Activated CD4-positive, alpha-beta T cell treated with anti-CD3 and anti-CD28 coated beads, Interleukin-10, Interleukin-2, amounts not matched to agents 100 ng/mL and 50 ng/mL, durations not matched to agents 16 hours and 8 hours (primary cell): ENCODE measurements at places on chromosomes 7 and 10.

- no peak for DNase-seq
These were observed 53.0 kb upstream of the C1GALT1 start for GRCh38 chr7:7129381-7129780.

GRCh38 chr10:120022357-120022756 is 129.8 kb downstream of the SEC23IP start:
- no peak for DNase-seq

- DNase-seq: no peak
These were observed 90.5 kb upstream of the PAX2 start for GRCh38 chr10:100654782-100655325.

GRCh38 chr7:114789871-114790311 is 132.0 kb upstream of the MDFIC start:
- peak; percentile 75 for DNase-seq

DNA sequence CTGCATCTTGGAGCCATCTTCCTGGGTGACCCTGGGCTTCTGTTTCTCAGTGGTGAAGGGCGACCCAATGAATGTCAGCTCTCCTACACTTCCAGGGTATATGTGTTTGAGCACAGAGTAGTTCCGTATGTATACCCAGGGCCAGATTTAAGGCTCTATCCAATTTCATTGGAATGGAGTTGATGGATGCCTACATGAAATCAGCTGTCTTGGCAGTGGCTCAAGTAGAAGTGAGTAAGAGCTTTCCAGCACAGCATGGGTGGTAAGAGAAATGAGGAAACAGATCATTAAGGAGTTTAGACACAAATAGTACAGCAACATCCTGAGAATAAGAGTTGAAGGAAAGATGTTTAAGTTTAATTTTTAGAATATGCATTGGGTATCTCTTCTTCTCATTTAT is 433.0 kb downstream of the PAXIP1 start:
- no peak for DNase-seq

DNA sequence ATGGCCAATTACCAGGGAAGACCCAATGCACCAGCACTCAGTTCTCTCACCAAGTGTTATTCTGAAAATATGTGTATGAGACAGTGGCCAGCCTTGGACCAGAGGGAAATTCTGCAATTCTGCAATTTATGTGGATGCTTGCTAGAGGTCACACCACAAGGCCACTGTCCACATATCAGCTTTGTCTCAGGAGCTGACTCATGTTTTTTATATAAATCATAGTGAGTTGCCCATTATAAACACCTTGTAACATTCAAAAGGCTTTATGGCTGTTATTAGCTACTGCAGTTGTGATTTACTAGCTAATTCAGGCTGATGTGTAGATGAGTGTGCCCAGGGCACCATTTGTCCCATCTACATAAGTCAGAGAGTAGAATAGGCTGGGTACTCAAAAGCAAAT is 649.0 kb downstream of the LRMDA start:
- DNase-seq: no peak

DNA sequence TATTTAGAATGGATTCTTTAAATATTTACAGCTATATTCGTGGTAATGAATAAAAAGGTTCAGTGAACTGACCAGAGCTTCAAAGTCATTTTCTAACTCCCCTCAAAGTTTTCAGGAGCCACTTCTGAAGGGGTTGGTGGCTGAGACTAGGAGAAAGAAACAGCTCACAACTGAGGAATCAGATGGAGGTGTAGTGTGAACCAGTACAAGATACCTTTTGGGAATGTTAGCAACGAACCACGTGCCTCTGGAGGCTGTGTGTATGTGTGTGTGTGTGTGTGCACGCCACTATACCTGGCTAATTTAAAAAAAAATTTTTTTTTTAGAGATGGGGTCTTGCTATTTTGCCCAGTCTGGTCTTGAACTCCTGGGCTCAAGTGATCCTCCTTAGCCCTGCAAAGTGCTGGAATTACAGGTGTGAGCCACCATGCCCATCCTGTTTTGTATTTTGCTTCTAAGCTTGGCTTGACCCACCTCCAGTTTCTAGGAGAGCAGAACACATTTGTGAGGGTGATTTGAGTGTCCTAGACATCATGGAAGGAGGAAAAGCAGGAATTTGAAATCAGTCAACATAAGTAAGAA is 9.5 kb upstream of the TAF3 start:
- DNase-seq: no peak

DNA sequence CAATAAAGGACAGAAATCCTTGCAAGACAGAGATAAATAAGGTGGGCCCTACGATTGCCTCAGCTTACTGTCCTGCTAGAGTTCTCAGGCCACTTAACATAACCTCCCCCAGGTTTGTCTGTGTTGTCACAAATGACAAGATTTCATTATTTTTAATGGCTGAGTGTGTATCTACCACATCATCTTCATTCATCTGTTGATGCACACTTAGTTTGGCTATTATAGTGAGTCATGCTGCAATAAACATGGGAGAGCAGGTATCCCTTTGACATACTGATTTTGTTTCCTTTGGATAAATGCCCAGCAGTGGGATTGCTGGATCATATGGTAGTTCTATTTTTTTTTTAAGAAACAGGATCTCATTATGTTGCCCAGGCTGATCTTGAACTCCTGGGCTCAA is 60.6 kb downstream of the PRTFDC1 start:
- no peak for DNase-seq

- DNase-seq: no peak
These were observed 43.0 kb downstream of the PKD1L1 start for GRCh38 chr7:47905076-47905920.

GRCh38 chr7:87337331-87337730 is 8.1 kb upstream of the CROT start:
- DNase-seq: no peak

DNA sequence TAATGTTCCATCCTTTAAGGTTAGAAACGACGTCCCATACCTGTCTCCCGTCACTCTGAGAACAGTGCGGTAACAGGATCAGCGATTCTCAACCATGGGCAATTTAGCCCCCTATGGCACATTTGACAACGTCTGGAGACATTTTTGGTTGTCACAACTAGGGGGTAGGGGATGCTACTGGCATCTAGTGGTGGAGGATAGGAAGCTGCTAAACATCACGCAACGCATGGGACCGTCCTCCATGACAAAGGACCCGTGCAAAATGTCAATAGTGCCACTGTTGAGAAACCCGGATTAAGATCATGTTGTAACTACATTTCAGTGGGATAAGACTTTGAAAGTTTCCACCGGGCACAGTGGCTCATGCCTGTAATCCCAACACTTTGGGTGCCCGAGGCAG is 5.0 kb upstream of the PAXIP1 start:
- peak; percentile 36 for DNase-seq

DNA sequence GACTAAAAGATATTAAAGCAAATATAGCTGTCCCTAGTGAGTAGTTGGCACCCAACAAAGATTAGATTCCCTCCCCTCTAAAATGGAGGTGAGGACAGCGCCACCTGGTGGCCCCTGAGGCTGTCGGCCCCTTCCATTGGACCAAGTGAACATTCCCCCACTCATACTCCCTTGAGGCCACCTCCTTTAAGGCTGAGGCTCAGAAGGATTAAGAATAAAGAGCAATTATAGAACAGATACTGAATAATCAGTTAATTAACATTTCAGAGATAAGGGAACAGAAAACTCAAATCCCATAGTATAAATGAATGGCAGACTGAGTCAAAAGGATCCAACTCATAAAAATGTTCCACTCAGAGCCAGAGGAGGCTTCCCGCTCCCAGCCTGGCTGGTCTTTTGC is 130.4 kb upstream of the GHITM start:
- DNase-seq: peak; percentile 48

GRCh38 chr10:58706836-58707235 is 194.2 kb downstream of the BICC1 start:
- no peak for DNase-seq

- peak; percentile 89 for DNase-seq
These were observed 6.3 kb downstream of the LIPF start for GRCh38 chr10:88670497-88670896.

DNA sequence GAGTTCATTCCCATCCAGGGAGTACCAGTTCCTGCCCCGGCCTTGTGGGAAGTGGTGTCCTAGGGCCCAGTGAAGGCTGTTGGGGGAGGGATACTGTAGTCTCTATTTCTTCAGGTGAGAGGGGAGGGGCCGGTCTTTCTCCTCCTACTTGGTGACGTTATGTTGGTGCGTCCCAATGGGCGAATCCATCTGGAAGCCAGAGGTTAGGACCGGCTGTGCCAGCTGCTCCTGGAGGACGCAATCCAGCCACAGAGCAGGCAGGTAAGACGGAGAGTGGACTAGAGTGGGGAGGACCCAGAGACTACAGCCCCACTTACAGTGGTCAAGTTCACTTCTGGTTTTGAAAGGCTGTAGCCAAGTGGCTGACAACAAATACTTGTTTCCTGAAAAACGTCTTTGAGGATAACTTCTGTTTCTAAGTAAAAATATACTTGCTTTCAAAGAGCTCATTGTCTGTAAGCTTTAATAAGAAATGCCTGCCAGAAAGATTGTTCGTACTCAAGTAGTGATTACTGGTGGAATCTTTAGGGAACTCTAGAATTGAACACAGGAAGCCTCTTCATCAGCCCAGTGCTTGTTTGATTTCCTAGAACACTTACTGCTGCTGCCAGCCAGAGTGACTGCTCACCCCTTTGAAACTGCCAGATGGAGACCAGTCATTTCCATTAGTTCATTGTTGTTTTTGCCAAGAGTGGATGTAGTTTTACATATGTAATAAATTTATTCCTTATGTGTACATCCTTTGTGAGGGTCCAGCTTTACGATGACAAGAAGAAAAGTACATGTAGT is 25.4 kb downstream of the RBM33 start:
- no peak for DNase-seq

GRCh38 chr7:20447021-20447650 is 116.4 kb downstream of the ITGB8 start:
- no peak for DNase-seq

- no peak for DNase-seq
These were observed 111.9 kb downstream of the GRID1 start for GRCh38 chr10:86254526-86255174.

DNA sequence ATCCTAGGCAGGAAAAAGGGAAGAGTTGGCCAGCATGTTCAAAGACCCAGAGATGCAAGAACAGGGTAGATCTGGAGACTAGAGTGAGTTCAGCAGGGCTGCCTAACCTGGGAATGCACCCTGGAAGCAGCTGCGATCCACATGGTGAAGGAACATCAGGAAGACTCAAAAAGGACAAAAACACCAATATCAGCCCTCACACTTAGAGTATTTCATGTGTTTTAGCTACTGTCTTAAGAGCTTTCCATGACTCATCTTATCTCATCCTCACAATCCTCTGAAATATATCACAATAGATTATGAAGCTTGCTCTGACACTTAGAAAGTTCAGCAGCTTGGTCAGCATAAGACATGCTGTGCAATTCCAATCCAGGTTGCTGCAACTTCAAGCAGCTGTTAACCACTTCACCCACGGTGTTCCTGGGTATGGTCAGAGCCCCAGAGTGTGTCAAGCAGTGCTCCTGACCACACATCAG is 380.9 kb downstream of the PARD3 start:
- no peak for DNase-seq

GRCh38 chr10:112721080-112721698 is 228.9 kb upstream of the TCF7L2 start:
- peak; percentile 45 for DNase-seq

DNA sequence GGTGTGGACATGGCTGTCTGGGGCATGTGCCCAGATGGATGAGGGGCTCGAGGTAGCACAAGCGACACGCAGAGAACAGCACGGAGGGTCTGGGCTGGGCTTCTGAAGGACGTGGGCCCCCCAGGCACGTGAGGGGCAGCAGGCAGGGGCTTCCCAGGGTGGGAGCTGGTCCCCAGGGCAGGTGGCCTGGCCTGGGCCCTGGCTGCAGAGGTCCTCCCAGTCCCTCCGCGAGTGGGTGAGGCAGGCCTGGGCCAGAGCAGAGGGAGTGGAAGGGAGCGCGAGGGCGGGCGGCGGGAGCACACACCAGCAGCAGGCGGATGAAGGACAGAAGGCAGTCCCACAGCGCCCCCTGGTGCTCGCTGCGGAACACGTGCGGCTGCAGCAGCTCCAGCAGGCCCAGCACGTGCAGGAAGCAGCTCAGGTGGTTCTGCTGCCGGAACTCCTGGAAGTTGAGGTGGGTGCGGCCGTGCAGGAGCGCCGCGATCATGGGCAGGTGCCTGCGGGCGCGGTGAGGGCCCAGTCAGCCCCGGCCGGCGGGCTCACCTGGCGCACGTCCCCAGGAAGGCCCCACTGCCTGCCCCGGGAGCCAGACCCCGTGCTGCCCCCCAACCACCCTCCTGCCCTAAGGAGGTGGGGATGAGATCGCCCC is 14.7 kb upstream of the MICALL2 start:
- peak; percentile 90 for DNase-seq

DNA sequence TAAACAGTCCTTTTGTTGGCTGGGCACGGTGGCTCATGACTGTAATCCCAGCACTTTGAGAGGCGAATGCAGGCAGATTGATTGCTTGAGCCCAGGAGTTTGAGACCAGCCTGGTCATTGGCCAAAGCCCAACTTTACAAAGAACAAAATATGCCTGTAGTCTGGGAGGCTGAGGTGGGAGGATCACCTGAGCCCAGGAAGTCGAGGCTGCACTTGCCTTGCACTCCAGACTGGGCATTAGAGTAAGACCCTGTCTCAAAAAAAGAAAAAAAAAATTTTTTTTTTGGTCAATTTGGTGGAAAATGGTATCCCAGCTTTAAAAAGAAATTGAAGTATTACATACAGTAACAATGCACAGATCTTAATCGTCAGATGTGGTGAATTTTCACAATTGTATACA is 4.8 kb downstream of the GLRX3 start:
- no peak for DNase-seq

DNA sequence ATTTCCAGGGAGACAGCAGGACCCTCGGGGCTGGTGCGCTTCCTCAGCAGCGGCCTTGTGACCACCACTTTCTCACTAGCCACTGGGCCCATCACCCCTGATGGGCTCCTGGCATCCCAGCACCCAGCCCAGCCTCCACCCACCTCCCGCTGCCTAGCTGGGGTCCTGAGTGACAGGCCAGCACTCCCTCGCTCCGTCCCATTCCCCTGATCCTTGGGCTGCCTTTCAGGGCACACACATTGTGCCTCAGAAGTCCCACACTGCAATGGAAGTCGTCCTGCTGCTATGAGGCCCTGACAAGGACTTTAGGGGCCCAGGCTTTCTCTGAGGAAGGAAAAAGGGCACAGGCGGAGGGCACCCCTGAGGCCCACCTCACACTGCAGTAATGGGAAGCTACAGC is 12.4 kb downstream of the CAMK2B start:
- no peak for DNase-seq

- DNase-seq: no peak
These were observed 262.0 kb upstream of the ZWINT start for GRCh38 chr10:56623064-56623463.

- no peak for DNase-seq
These were observed 22.3 kb downstream of the DLG5 start for GRCh38 chr10:77904100-77904840.
